H1 (cell line): ENCODE measurements at places on chromosomes 4 and X.

DNA sequence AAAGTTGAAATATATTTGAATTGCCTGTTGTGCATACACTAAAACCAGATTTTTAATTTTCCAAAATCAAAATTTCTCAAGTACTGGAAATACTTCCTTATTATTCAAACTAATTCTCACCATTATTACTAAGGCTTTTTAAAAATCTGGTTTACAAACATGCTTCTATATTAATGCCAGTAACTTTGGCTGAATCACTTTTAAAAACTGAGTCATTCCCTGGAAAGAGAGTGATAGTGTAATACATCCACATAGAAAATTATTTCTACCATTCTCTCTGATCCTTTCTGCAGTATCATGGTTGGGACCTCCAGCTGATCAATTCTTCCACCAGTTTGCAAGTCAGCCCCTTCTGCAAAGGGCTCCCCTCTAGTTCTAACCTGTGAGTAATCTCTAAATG lies 165.3 kb upstream of the FAM241A start:
- DNase-seq: no peak

DNA sequence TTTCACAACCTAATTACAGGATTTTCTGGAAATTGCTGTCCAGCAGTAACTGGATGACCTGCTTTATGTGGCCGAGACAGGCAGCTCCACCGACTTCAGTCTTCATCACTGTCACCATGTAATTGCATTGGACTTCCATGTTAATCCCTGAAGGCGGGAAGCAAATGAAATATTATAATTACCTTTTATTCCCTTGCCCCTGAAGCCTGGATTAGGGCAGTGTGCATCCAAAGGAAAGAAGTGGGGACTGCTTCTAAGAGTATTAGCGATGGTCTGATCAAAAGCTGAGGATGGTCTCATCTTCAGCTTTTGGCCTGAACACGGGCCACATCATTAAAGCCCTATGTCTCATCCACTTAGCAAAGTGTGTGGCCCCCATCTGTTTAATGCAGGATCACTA lies 311.6 kb upstream of the GALNT7 start:
- no peak for DNase-seq

GRCh38 chrX:13990126-13990800 lies 39.4 kb downstream of the GEMIN8 start:
- no peak for DNase-seq

- DNase-seq: no peak
These were observed 55.1 kb upstream of the INPP4B start for GRCh38 chr4:142901166-142901662.

GRCh38 chrX:81195712-81196111 lies 6.0 kb downstream of the HMGN5 start:
- DNase-seq: peak; percentile 57

DNA sequence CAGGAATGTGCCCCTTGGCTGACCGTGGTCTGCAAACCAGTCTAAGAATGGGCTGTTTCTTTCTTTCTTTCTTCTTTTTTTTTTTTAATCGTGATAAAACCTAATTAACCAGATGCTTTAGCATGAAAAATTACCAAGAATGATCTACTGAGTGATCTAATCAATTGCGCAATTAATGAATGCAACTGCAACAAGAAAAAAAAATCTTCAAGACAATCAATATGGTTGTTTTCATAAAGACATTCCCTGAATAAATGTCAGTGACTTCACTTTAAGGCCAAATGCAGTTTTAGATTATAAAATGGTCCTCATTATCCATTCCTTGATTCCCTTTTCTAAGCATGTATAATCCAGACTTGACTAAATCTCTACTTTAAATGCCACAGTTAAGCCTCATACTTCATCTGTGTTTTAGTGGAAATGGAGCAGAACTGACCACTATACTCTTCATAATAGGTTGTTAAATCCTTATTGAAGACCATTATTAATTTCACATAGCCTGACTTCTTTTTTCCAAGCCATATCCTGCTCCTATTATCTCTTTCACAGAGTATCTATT lies 51.6 kb upstream of the SETD7 start:
- no peak for DNase-seq

DNA sequence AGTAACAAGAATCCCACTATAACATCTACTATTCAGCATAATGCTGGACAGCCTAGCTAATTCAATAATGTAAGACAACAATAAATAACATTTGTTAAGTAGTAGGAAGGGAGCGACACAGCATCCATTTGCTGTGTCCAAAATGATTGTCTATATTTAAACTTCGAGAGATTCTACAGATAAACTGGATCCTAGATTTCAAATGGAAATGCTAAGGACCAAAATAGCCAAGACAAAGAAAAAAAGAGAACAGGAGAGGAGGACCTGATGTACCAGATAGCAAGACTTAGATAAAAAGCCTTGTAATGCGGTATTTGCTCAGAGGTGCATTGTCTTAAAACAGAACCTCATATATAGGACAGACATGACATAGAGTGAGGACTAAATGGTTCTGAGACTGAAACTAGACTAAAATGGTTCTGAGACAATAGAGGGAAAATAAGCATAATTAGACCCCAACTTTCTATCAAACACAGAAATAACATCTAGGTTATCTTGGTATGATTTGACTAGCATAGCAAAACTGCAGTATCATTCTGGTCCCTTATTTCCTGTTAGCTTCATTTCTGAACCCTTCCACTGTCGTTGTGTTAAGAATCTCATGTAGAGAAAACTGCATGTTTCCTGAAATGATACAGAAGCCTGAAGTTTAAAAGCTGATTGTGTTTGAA lies 3.8 kb downstream of the HPGDS start:
- DNase-seq: no peak

- no peak for DNase-seq
These were observed 51.3 kb downstream of the SMAD1 start for GRCh38 chr4:145533001-145533400.

DNA sequence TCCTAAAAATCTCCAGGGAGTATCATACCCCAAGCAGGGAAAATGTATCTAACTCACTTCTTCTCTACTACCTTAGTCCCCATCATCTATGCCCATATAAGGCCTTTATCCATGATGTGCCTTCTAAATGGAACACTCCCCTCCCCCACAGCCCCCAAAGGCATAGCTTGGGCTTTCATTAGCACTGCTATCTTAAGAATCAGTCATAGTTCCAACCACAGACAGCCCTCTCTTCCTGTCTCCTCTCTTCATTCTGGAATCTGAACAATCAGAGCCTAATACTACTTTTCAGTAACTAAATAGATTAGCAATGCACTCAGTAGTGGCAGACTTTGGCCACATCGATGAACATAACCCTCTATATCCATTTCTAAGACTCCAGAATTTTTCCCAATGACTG lies 313.2 kb upstream of the DKK2 start:
- peak; percentile 47 for DNase-seq

- DNase-seq: no peak
These were observed 8.0 kb downstream of the IGFBP7 start for GRCh38 chr4:57102050-57102624.

GRCh38 chr4:153794006-153794405 lies 5.1 kb upstream of the SFRP2 start:
- DNase-seq: no peak

- DNase-seq: no peak
These were observed 60.1 kb downstream of the APBB2 start for GRCh38 chr4:41154010-41154813.

DNA sequence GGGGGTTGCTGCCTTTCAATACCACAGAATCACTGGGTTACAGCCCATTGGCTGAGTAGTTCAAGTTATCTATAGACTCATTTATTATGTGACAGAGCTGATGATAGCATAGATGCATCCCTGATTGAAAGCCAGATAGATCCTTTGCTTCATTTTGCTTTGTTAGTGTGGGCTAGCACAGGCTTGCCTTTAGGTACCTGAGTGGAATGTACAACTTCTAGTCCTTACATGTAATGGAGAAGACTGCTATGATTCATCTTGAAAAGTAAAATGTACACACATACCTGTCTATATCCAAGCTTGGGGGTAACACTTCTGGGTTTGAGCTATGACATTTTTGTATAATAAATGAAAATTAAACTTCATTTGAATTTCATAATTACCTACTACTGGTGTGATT lies 226.0 kb upstream of the FTHL17 start:
- no peak for DNase-seq

GRCh38 chr4:168598191-168598590 lies 101.3 kb downstream of the PALLD start:
- no peak for DNase-seq

DNA sequence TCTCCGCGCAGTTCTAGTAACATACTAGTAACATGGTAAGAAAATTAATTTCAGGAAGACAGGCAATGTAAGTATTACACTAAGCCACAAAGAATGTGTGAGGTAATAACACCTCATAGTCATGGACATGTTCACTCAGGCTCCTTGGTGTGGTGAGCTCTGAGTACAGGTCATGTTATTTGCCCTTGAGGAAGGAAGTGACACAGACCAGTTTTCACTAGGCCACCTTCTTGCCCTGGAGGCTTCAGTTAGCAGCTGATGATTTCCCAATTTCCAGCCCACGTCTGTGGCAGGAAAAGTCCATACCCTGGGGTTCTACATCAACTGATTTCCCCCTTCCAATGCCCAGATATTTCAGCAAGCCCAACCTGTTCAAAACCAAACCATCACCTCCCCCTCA lies 6.7 kb downstream of the APOO start:
- no peak for DNase-seq

DNA sequence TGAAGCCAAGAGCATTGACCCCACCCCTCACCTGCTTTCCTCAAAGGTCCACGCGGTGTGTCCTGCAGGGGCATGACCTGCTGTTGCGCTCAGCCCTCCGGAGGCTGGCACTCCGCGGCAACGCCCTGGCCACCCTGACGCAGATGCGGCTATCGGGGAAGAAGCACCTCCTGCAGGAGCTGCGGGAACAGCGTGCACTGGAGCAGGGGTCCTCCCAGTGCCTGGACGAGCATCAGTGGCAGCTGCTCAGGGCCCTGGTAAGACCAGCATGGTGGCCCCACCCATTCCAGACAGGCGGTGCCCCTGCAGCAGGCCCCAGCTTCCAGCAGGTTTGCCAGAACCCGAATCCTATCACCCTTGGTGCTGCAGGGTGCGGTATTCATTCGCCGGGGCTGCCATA lies 86.0 kb downstream of the EVC start:
- no peak for DNase-seq

DNA sequence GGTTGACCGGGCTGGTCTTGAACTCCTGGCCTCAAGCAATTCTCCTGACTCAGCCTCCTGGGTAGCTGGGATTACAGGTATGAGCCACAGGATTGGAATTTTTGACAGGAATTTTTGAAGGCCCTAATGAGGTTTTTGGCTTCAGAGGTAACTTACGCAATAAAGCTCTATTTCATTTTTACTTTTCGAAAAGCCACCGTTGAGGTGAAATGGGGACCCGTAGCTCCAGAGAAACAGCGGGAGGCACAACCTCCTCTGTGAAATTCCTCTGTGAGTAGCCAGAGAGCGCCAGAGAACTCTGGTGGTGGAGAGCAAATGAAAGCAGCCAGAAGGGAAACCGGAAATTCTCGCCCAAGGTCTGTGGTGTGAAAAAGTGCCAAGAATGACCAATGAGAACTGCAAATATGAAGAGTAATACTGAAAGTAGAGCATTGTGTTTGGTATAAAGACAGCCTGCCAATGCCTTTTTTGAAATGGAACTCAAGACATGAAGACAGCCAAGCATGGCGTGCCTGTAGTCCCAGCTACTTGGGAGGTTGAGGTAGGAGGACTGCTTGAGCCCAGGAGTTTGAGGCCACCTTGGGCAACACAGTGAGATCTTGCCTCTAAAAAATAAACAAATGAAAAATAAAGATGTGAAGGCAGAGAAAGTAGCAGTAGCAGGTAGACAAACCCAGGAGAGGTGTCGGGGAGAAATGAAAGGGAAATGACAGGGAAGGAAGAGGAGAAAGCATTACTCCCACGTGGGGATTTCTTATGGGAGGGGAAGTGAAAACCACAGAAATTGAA lies 33.0 kb upstream of the TMEM131L start:
- DNase-seq: peak; percentile 62

DNA sequence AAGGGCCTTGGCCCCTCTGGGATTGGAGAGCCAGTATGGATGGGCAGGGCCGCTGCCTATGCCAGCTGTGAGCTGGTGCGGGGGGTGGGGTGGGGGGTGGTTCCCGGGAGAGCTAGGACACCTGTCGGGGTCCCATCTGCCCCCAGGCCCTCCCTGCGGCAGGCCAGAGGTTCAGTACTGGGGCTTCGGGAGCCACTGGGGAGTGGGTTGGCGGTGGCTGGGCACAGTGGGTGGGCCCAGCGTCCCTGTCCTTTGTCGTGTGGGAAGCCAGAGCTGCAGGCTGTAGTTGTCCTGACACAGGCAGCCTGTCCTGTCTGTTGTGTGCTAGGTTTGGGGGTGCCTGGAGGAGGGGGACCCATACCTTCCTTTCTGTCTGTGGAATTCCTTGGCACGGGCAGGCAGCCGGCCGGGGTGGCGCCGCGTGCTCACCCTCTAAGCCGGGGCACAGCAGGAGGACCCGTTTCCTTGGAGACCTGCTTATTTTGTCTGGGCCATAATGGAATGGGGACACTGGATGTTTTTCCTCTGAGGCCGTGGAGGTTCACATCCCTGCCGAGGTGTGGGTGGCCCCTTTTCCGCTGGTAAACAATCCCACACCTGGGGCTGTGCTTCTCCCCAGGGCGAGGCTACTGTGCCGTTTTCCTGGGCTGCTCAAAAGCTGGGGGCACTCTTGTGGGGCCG lies 14.8 kb downstream of the DOK7 start:
- DNase-seq: no peak

- DNase-seq: no peak
These were observed 60.5 kb upstream of the C1GALT1C1 start for GRCh38 chrX:120690344-120690743.

GRCh38 chr4:98564852-98565251 lies 93.6 kb downstream of the TSPAN5 start:
- no peak for DNase-seq

- no peak for DNase-seq
These were observed 171.5 kb upstream of the EDNRA start for GRCh38 chr4:147309434-147309833.

GRCh38 chr4:137307806-137308205 lies 224.5 kb downstream of the PCDH18 start:
- no peak for DNase-seq

DNA sequence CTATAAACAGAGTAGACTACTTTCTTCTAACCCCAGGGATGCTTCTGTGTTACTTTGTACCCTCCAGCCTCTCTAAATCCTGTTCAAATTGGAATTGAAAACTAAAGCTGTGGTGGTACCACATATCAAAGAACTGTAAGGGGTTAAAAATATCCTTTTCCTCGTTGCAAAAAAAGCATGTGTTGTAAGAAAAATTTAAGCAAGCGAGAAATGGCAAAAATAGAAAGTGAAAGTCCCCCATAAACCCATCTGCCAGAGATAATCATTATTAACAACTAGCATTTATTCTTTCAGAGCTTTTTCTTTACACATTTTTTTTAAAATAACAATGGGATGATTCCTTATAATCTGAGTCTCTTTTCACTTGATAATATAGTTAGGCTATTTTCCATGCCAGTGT lies 40.6 kb downstream of the TMEM164 start:
- DNase-seq: no peak

GRCh38 chr4:41504167-41504818 lies 33.7 kb upstream of the LIMCH1 start:
- DNase-seq: no peak

DNA sequence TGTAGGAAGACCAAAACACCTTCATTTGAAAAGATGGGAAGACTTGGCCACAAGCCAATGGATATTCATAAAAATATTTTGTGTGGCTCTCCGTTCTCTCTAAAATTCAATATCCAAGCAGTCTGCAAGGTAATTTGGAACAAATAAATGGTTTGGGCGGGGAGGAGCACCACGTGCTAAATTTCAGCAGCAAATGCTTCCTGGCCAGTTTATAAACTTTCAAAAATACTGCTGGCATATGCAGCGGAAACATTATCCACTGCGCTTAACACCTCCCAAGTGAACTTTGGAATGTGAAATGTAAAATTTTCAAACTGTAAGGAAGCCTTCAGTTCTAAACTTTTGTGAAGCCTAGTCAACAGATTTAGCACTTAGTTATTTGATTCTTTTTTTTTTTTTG lies 191.0 kb downstream of the NSUN7 start:
- no peak for DNase-seq
